Effector CD4-positive, alpha-beta T cell (primary cell): ENCODE measurements at places on chromosomes 11 and 22.

DNA sequence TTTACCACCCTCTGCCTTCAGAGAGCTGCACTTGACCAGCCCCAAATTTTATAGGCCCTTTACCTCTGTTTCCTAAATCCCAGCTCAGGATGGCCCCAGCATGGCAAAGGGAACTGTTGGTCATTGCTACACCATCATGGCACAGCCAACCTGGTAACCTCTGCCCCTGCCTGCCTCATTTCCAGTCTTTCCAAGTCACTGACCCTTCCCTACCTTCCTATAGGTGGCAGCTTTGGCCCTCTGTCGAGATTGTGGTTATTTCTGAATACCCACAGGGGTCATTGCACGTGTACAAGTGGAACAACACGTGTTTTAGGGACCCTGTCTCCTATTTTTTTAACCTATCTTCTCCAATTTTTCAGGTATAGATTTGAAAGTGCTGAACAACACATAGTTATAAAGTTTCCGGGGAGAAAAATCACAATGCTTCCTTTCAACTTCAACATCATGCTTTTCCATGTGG lies 2.8 kb downstream of the GALNT18 start:
- DNase-seq = no peak

DNA sequence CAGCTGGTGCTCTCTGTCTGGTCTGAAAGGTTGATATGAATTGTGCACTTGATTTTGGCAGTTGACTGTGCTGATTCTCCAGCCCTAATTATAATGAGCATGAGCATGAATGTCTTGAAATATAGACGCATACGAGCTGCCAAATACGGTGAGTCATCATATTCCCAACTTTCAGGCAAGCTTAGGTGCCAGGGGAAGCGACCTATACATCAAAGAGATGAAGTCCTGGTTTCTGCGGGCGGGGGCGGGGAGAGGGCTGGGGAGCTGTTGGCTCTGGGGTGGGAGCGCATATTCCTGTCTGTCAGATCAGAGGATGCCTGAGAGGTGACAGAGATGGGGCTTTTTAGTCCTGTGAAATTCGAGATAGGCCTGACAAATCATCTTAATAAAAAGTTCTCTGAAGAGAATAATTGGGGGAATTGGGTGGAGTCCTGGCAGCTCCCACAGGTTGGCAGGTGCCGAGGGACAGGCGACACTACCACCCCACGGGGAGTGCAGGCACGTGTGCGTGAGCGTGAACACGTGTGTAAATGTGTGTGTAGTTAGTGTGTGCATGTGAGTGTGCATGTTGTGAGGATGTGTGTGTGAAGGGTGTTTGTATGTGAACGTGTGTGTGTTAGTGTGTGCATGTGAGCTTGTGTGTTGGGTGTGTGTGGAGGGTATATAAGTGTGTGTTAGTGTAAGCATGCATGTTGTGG lies 865.3 kb downstream of the TBC1D22A start:
- DNase-seq = no peak

DNA sequence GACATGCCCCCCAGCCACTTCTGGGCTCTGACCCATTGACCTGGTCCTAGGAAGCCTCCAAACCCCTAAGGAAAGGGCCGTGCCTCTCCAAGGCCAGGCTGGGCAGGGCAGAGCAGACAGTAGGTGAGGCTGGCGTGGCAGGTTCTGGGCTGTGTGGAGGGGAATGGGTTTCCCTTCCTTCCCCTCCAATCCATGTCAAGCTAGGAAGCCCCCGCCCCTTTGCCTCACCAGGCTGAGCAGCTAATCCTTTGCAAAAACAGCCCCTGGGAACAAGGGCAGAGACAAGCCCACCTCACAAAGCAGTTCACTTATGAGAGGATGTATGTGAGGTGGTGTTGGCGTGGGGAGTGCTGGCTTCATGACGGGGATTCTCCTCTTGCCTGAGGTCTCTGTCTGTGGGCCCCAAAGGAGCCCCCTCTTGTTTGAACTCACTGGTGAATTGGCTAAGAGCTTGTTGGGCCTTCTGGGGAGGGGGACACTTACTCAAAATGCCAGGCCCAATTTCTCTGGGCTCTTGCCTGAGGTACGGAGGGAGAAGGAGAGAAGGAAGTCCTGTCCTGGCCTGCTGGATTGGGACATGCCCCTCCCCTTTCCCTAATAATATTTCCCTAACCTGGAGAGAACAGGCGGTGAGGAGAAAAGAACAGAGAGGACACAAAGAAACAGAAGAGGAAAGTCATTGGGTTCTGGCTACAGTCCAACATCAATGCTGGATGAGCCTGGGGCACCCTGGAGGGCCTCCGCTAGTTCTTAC lies 1.6 kb upstream of the TRIM29 start:
- DNase-seq = no peak

GRCh38 chr22:33105501-33105911 lies 47.3 kb upstream of the SYN3 start:
- DNase-seq = no peak

DNA sequence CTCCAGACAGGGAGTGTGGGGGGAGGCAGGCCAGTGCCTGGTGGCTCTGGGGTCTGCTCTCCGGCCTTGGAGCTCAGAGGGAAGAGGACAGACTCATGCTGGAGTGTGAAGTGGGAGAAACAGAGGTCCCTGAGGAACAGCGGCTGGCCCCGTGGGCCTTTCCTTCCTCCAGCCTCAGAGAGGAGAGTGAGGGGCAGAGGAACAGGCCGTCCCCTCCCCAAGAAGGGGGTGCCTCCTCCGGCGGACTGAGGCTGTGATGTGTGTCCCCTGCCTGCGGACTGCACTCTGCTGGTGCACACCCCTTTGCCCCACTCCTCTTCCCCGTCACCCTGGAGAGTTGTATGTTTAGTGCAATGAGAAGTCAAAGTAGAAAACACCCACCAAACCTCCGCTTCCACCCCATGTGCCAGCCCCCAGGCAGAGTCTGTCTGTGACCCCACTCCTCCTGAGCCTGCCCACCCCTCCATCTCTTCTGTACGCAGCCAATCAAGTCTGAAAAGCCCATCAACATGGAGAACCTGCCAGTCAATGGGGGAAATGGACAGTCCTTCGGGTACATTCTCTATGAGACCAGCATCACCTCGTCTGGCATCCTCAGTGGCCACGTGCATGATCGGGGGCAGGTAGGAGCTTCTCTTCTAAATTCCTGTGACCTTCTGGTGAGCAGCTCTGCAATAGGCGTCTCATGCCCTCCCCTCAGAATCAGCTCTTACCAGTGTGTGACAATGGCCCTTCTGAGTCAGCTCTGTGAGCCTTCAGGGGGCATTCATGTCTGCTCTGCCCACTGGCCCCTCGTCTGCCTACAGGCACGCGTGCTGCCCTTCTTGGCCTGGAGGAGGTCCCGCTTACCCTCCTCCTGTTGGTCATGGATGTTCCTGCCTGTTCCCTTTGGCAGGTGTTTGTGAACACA lies 39.0 kb downstream of the GLB1L2 start:
- no peak for DNase-seq

DNA sequence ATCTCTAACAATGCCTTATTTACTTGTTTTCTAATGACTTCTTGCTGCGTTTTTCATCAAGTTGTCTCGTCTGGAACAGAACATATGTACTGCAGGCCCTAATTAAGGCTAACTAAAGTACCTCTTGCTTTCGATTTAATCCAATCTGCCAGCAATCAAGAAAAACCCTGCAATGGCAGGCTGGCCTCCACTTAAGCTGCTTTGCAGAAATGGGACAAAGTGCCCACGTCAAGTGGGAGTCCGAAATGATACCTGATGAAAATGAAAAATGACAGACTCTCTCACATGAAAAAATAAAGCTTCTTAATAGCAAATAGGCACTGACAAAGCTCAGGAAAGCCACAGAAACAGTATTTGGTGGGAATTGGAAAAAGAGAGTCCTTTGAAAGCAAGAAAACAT lies 1454.7 kb downstream of the FAM181B start:
- DNase-seq = no peak

DNA sequence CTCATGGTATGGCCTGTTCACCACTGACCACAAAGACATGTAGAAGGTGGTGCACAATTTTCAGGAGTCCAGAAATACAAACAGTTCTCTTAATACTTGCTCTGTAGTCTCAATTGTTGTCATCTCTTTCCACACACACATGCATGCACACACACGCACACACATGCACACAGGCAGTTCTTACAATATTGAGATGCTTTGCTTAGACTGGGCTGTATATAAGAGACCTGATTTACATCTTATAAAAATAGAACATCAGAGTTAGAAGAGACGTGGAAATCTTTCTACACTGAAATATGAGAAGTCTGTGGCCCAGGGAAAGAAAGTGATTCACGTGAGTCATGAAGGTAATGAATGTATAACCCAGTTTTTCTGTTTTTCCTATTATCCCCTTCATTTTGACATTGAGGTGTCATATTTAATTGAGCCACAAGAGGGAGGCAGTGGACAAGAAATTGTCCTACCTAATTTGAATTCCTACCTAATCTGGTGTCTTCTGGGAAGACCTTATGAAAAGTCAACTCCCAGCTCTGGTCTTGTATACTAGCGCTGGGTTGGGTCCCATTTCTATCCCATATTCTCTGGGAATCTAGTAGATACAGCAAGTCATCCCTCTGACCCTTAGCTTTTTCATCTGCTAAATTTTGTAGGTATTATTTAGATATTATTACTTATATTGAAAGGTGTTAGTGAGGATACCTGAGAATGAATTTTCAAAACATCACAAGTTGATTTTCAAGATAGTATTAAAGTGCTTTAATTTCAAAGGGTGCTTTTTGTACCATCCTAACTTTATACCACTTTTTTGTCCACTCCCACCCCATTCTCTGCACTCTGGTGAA lies 14.9 kb upstream of the MS4A4A start:
- DNase-seq = no peak
